ENCODE measurements at places on chromosomes 2 and 18.

DNA sequence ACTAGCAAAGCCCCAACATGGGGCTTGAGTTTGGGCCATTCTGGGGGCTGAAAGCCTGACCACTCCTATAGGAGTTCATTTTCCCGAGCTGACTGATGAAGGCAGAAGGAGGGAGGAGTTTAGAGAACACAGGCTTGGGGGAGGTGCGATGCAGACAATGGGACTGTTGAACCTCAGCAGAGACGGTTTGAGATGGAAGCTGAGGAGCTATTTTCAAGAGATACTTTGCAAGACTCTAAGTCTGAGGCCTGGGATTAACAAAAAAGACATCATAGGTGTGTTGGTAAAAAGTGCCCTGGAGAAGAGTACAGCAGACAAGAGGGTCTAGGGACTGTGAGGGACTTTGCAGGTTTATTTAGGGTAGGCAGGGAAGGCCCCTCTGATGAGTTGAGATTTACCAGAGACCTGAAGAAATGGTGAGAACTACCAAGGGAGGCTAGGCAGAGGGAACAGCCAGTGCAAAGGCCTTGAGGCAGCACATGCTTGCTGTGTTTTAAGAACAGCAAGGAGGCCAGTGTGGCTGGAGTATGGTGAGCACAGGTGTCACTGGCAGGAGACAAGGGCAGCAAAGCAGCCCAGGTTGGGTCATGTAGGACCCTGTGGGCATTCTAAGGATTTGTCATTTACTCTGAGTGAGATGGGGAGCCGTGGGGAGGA is 31.6 kb downstream of the PCBP1 start:
- DNase-seq, result no peak

GRCh38 chr2:169110419-169110818 is 41.1 kb downstream of the DHRS9 start:
- DNase-seq, result no peak

DNA sequence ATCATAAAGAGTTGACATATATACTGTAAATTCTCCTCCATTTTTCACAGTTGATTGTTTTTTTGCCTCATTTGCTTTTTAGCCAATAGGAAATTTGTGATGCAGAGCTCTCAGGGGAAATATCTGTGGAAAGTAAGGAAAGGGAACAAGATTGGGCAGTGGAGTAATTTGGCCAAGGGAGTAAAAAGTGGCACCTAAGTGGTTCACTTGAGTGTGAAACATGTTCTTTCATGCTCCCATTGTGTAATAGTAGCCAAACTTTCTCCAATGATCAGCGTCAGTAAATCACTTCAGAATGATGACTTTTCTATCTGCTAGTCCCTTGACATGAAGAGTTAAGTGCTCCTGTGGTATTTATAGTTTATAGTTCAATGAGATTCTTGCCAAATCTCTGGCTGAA is 141.9 kb upstream of the KCNJ3 start:
- DNase-seq, result no peak

GRCh38 chr2:142008135-142008744 is 122.6 kb downstream of the LRP1B start:
- DNase-seq, result no peak

GRCh38 chr2:212915121-212915782 is 236.2 kb downstream of the IKZF2 start:
- DNase-seq, result no peak

GRCh38 chr2:200156166-200156835 is 150.2 kb upstream of the SPATS2L start:
- no peak for DNase-seq

- no peak for DNase-seq
These were observed at the start of gene HNMT for GRCh38 chr2:137964066-137964858. Gene HNMT, plus strand, starts transcription at chr2:137964473. Its CDS starts 19 bp downstream, at chr2:137964492.

DNA sequence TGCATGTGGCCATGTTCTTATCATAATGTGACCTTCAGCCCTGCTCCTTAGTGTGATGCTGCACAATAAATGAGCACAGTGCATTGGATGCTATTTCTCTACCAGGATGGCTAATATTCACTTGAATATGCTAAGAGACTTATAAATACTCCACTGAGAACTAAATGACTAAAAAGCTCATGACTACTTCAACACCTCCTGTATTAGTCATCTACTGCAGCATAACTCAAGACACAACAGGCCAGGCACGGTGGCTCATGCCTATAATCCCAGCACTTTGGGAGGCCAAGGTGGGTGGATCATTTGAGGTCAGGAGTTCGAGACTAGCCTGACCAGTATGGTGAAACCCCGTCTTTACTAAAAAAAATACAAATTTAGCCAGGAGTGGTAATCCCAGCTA is 213.4 kb downstream of the RND3 start:
- no peak for DNase-seq

GRCh38 chr2:218145124-218145523 is 19.3 kb downstream of the CXCR2 start:
- no peak for DNase-seq

DNA sequence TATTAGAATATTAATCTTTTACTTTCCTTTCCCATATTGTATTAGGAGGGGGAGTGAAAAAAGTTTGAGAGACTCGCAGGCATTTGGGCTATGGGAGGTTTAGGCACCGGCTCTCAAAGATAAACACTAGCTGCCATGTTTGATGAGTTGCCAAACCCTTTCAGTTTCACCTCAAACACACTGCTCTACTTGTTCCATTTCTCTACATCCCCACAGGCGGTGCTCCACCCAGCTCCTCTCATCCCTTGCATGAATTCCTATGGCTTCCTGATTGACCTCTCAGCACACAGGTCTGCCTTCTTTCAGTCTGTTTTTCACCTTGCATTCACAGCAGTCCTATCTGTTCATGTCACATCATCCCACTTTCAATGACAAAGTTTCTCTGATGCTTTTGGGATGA is 65.7 kb downstream of the MEP1B start:
- DNase-seq, result no peak

- no peak for DNase-seq
These were observed 177.1 kb downstream of the LAMA1 start for GRCh38 chr18:6940451-6940850.

- DNase-seq, result no peak
These were observed 268.2 kb upstream of the TCF4 start for GRCh38 chr18:55856229-55856628.

GRCh38 chr2:20543469-20544152 is 96.7 kb downstream of the RHOB start:
- DNase-seq, result no peak

DNA sequence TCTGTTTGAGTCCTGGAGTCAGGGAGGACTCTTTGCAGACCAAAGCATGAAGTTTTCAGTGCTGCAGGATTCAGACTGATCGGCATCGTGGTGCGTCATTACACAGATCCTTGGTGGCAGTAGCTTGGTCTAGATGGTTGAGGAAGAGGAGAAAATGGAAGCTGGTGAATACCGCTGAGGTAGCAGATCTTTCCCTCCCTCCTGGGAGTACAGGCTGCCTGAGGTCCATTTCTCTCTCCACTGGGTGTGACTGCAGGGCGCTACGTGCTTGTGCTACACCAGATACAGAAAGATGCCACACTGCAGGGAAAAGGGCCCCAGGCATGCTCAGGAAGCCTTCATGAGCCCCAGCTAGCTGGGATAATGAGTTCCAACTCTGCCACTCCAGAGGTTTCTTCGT is 3.3 kb upstream of the CNDP1 start:
- DNase-seq, result no peak

DNA sequence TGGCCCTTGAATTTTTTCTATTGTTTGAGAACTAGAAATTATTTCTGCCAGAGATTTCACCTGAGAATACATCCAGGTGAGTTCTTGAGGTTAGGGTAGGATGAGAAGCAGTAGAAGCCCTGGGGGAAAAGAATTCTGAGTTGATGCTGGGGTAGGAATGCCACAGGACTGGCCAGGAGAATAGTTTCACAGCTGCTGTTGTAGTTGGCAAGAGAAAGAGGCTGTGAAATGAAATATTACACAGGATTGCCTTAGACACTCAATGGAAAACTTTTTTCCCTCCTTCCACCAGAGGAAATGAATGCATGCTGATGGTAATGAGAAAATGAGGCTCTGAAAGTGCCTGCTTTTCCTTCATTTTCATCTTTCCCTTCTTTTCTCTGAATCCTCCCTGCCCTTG is 54.6 kb downstream of the PRKCE start:
- DNase-seq, result no peak

- DNase-seq, result no peak
These were observed 12.6 kb upstream of the POLE4 start for GRCh38 chr2:74945788-74946331.

DNA sequence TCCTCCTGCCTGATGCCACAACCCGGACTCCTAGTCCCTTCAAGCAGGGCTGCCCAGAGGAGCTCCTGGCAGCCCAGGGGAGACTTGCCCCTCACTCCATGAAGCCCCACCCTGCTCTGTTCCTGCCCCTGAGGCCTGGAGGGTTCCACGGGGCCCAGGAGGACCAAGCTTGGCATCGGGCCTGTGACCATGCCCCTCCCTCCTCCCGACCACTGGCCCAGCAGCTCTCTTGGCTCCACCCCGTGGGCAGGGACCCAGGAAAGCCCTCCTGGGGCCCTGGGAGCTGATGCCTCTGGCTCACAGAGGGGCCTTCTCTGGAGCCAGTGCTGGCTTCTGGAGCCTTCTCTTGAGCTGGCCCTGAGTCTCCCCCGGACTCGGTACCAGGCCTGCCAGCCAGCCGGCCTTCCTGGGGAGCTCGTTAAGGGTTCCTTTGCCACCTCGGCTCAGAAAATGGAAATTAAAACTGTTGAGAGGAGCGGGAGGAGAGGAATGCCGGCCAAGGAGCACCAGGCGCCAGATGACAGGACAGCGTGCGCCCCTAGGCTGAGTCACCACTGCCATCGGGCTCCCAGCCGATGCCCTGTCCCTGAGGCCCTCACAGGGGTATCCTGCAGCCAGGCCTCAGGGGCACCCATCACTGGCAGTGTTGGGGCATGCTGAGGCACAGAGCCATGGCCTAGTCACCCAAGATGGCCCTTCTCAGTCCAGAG is 40.6 kb upstream of the SNED1 start:
- no peak for DNase-seq

- no peak for DNase-seq
These were observed 32.7 kb downstream of the CLIP4 start for GRCh38 chr2:29147963-29148362.

DNA sequence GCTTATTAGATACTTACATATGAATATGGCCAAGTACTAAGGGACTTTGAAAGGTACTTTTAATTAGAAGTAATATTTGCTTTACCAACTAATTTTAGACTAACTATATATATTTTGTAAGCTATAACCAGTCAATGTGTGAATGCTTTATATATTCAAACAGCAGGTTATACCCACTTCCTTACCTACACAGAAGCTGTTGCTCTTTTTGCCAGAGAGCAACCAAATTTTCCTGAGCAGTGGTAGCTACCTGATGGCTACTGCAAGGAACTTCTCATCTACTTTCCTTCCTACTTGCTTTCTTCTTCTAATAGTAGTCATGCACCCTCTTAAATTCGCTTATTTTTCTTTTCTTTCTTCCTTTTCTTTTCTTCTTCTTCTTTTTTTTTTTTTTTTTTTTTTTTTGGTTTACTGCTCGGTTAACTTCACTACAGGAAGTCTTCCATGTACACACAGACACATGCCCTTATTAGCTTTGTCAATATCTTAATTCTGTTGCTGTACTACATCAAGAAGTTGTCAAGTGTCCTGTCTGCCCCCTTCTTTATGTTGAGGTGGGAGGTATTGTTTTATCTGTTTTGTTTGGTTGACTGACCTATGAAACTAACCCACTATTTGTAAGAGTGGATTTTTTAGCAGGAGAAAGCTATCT is 95.0 kb downstream of the EPC2 start:
- no peak for DNase-seq

DNA sequence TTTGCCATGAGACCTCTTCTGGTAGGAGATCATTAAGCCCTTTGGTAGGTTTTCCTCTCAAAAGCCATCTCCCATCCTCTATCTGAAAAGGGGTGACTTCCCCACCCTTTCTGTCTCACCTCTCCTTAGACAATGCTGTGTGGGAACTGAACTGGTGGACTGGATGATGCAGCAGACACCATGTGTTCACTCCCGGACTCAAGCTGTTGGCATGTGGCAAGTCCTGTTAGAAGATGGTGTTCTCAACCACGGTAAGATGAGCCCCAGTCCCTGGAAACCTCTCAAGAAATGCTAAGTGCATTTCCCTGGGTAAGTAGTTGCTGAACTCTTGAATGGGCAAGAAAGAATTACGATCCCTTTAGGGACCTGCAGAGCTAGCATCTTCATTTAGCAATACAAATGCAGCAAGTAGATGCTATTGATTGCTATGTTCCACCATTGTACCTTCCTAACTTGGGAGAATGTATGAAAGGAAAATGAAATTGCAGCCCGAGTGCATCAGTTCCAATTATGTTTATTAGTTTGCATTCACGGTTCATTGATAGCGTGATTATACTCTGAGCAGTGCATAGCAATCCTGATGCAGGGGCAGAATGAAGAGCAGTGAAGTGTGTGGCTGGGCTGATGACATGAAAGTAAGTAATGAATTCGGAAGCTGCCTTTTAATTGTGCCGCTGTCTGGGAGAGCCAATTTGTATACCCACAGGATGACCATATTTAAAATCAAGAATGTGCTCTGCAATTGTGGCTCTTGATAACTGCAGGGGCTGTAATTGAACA is 110.0 kb upstream of the MAP3K20 start:
- no peak for DNase-seq

- no peak for DNase-seq
These were observed 39.5 kb upstream of the FAM110C start for GRCh38 chr2:85761-86160.

DNA sequence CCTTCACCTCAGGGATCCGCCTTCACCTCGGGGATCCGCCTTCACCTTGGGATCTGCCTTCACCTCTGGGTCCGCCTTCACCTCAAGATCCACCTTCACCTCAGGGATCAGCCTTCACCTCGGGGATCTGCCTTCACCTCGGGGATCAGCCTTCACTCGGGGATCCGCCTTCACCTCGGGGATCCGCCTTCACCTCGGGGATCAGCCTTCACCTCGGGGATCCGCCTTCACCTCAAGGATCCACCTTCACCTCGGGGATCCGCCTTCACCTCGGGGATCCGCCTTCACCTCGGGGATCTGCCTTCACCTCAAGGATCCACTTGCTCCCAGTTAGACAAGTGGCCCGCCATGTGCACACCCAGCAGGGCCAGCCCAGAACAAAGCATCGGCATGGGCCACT is 7.3 kb downstream of the KIF1A start:
- no peak for DNase-seq

DNA sequence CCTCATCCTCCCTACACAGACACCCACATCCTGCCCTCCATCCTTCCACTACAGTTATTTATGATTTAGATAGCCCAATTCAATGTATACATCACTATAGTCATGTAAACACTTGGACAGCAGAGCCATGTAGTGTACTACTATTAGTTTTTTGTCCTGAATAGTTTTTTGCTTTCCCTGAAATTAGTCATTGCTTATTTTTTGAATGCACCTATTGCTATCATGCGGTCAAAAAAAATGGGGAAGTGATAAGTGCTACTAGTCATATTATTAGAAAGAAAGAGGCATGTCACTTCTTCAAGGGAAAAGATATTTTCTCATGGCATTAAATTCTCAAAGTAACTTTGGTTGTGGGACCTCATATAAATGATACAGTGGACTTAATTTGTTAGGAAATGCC is 6.8 kb upstream of the GREB1 start:
- DNase-seq, result no peak
